ENCODE measurements at places on chromosomes 5 and 9. TPM values are rescaled to one million over a fixed set of nuclear protein-coding genes. Genes with fewer than 3 reads are reported as not detected.

The SLC36A2 gene
- not detected for polyA plus RNA-seq

The SYNPO gene
- 50.7 TPM for polyA plus RNA-seq

The HAVCR1 gene
- not detected for polyA plus RNA-seq

The CSF1R gene
- polyA plus RNA-seq: 13.2 TPM

The CAVIN4 gene
- polyA plus RNA-seq: 3.9 TPM

The POU5F2 gene
- not detected for polyA plus RNA-seq

Measured in brain (organoid and tissue), 16 donors.